ENCODE measurements at places on chromosomes 13 and 19. TPM values are rescaled to one million over a fixed set of nuclear protein-coding genes. Genes with fewer than 3 reads are reported as not detected.

Gene CYP2F1
- total RNA-seq = not detected

Gene ZNF728
- total RNA-seq = 0.75 TPM

Gene CABP5
- total RNA-seq = not detected

Gene CPB2
- total RNA-seq = not detected

Gene EMP3
- 8.4 TPM for total RNA-seq

Gene COPE
- total RNA-seq = 186 TPM

Gene EPS8L1
- 75.9 TPM for total RNA-seq

Gene SIX5
- total RNA-seq = 12.6 TPM

Gene ZNF763
- 7.8 TPM for total RNA-seq
